GM12878 (cell line): ENCODE measurements at places on chromosomes 7 and 10. TPM values are rescaled to one million over a fixed set of nuclear protein-coding genes. Genes with fewer than 3 reads are reported as not detected.

The TAS2R60 gene
- polyA plus RNA-seq: not detected in 2 replicates

The HABP2 gene
- polyA plus RNA-seq: not detected in 2 replicates

The TRIM50 gene
- polyA plus RNA-seq: not detected in 2 replicates

The ZNF736 gene
- 7.6 and 8.7 TPM in 2 replicates for polyA plus RNA-seq

The ATP6V0A4 gene
- not detected in 2 replicates for polyA plus RNA-seq

The STRIP2 gene
- polyA plus RNA-seq: 2.2 and 3.2 TPM in 2 replicates

The ZMIZ1 gene
- 14.6 and 16.1 TPM in 2 replicates for polyA plus RNA-seq
